ENCODE measurements at places on chromosomes 16 and 17. TPM values are rescaled to one million over a fixed set of nuclear protein-coding genes. Genes with fewer than 3 reads are reported as not detected.
A peak's percentile ranks its signal among the peaks of the same experiment; 100 is the strongest.

DNA sequence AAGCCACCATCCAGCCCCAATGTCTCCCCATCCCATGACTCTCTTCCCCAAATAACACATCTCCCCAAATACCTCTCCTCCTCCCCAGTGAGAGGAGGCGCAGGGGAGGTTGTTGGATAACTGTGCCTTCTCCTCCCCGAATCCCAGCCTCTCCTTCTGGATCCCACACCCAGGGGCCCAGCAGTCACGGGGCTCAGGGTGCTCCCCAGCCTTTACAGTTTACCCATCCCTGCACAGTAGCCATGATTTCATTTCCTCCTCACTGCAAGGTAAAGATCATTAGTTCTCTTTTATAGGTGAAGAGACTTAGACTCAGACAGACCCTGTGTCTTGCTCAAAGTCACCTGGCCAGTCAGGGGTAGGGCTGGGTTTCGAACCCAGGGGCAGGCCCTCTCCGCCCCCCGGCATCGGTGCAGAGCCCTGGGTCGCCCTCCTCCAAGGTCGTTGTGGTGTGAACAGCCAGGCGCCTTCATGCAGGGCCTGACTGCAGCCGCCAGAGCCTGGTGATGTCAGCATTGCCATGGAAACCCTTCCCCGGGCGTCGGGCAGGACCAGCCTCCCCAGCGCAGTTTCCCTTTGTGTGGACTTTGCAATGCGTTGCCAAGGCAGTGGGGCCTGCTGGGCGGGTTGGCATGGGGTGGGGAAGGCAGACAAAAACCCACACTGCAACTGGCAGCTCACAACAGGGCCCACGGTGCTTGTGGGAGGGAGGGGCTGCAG, 53.3 kb upstream of the TOB1 start:
- DNase-seq: peak; percentile 90

GRCh38 chr17:32917081-32917480, 10.9 kb upstream of the TMEM98 start:
- DNase-seq: no peak

DNA sequence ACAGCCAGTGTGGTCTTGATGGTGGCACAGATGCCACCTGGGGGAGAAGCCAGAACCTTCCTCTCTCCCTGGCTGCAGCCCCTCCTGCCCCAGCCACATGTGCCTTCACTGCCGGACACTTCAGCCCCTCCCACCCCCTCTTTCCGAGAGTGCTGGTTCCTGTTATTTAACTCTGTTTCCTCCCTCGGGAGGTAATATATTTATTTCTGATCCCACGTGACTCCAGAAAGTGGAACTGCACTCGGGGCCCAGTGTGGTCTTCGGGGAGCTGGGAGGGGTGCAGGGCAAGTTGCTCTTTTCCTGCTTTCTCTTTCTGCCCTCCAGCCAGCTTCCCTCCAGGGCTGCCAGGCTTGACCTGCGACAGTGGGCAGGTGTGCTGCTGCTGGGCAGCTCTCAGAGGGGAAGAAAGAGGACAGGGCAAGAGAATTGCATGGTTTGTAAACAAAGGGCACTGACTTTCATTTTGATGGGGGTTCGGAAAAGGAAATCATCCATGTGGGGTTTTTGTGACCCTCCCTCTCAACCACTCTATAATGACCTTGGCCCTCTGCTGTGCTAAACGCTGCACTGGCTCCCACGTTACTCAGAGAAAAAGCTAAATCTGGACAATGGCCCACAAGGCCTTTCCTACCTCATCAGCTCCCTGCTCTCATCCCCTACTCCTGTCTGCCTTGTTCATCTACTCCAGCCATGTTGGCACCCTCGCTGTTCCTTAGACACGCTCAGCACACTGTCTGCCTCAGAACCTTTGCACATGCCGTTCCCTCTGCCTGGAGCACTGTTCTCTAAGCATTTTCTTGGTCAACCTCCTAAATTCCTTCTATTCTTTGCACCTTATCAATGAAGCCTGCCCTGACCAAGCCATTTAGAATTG, 8.2 kb upstream of the CIITA start:
- peak; percentile 16 for DNase-seq

DNA sequence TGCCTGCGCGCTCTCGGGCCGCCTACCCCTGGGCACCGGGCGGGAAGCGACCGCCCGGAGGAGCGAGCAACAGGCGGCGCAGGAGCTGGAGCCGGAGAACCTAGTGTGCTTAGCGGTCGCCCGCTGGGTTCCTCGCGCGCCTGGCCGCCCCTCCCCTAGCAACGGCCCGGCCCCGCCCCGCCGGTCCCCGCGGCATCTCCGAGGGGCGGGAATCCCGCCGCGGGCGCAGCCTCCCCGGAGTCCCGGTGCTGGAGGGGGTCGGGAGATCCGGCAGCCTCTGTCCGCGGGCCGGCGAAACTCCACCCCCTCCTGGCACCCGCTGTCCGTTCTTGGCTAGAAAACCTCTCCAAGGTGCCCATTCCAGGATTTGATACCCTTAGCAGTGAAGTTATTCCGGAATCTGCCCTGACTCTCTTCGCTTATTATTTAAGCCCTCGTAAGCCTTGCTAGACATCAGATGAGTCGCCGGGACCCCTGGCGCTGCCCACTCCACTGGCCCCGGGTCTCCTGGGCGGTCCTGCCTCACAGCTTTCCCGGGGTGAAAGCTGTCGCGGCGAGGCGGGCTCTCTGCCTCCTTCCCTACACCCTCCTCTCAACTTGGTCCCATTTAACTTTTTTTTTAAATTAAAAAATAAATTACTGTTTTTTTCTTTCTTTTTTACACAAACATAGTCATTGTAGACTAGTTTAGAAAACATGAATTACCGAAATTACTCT, at the start of gene RPRML:
Gene RPRML, minus strand, starts transcription at position 107 of the 717 bp plus-strand sequence. CDS start 246 bp downstream, outside the sequence.
- DNase-seq: peak; percentile 23

GRCh38 chr17:28468781-28469180, 4.7 kb upstream of the SLC13A2 start:
- no peak for DNase-seq

- DNase-seq: peak; percentile 74
Observed at GRCh38 chr17:34797720-34798119, 163.5 kb downstream of the CCT6B start.

- no peak for DNase-seq
Observed at GRCh38 chr16:66953462-66954096, 7.5 kb upstream of the CES3 start.

GRCh38 chr16:24713379-24713778, 16.1 kb upstream of the TNRC6A start:
- no peak for DNase-seq

GRCh38 chr17:31554930-31555329, 163.5 kb downstream of the RAB11FIP4 start:
- DNase-seq: no peak

DNA sequence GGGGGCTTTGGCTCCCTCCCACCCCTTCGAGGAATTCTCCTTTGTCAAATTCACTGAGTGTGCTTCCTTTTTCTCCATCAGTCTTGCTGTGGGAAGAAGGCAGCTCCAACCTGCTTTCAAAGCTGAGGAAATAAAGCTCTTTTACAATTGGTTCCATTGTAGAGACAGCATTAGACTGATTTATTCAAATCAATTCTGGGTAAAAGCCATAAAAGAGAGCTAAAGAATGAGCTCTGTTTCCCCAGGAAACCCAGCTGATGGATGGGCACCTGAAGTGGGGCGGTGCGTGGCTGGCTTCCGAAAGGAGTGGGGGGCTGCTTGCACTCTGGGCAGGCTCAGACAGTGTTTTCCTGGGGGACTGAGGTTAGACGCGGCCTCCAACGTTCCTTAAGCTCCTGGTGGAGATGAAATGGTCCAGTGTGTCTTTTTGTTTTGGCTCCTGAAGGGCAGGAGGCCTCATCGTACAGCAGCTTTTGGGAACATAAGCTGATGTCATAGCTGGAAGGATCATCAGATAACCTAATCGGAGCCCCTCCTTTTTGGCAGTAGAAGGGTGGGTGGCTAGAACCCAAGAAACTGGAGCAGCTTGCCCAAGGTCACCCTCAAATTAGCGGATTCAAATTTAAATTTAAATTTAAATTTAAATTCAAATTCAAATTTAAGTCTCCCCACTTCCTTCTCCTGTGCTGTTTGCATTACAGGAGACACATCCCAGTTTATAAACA, 128.5 kb upstream of the EEF2KMT start:
- DNase-seq: no peak

- no peak for DNase-seq
Observed at GRCh38 chr17:8142887-8143580, 9.2 kb downstream of the PER1 start.

- DNase-seq: peak; percentile 52
Observed at GRCh38 chr17:28494445-28495188, 11.5 kb upstream of the FOXN1 start.

GRCh38 chr17:63804328-63804727, 22.9 kb upstream of the PSMC5 start:
- no peak for DNase-seq

GRCh38 chr17:62703261-62703775, 75.8 kb downstream of the MRC2 start:
- DNase-seq: no peak

FDXR gene
- 9.1 TPM for polyA plus RNA-seq

ZNF385C gene
- polyA plus RNA-seq: 6.3 TPM

ABCA6 gene
- 5.5 TPM for polyA plus RNA-seq

METTL9 gene
- polyA plus RNA-seq: 243 TPM

FAM171A2 gene
- 42.7 TPM for polyA plus RNA-seq

PRSS53 gene
- polyA plus RNA-seq: 2.0 TPM

PIK3R5 gene
- 0.73 TPM for polyA plus RNA-seq
